ENCODE measurements at places on chromosomes 1 and 21. TPM values are rescaled to one million over a fixed set of nuclear protein-coding genes. Genes with fewer than 3 reads are reported as not detected.

The CHAF1B gene
- total RNA-seq, result 0.81 TPM

The RASAL2 gene
- 112 TPM for total RNA-seq

The MRAP gene
- total RNA-seq, result 0.69 TPM

DNA sequence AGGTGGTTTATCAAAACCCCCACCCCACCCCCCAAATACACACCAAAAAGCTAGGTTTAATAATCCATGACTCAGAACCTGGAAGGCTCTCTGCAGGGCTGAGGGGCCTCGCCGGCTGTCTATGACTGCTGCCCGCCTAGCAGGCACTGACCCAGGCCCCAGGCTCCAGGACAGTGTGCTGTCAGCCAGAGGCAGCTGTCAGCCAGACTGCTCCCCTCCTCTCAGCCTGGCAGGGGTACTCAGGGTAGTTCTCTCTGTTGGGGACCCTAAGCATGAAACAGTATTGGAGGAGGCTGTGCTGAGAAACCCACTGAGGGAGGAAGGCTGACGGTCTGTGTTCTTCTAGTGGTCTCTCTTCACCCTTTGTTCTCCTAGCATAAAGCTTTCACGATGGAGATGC, 90.3 kb downstream of the CCDC185 start:
- DNase-seq, result no peak
- no peaks in the 10 kb centered on the region for H3K36me3 ChIP-seq
- peaks cover 11% of the 10 kb centered on the region for H3K27me3 ChIP-seq
- H3K27ac ChIP-seq, result no peak overlapping the region

DNA sequence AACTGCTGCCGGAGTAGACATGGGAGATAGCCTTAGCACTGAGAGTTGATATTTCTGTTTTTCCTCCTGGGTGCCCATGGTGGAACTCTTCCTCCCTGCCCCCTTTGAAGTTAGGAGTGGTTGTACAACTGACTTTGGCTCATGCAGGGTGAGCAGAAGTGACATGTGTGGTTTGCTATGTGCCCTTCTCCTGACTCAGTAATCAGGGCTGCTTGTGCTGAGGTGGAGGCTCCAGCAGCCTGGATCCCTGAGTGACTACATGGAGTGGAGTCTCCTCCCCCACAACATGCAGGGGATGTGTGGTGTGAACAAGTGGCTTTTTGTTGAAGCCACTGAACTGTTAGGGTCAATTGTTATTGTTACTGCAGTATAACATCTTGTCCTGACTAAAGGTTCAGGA, 261.6 kb downstream of the CAMTA1 start:
- no peaks in the 10 kb centered on the region for H3K4me1 ChIP-seq
- H3K27ac ChIP-seq, result no peak overlapping the region
- no peaks in the 10 kb centered on the region for H3K27me3 ChIP-seq
- no peaks in the 10 kb centered on the region for H3K36me3 ChIP-seq

GRCh38 chr1:94160811-94161210, 39.9 kb upstream of the ABCA4 start:
- H3K4me3 ChIP-seq, result no peak overlapping the region
- no peak for DNase-seq
- H3K27ac ChIP-seq, result no peak overlapping the region
- no peaks in the 10 kb centered on the region for H3K27me3 ChIP-seq
- H3K4me1 ChIP-seq, result peaks cover 14% of the 10 kb centered on the region

- peak within 1 kb of the TSS; percentile 13 for H3K27ac ChIP-seq
- H3K4me3 ChIP-seq, result peak within 1 kb of the TSS; percentile 94
- H3K4me1 ChIP-seq, result peaks cover 10% of the 10 kb centered on the region
Measured at GRCh38 chr1:156082309-156083091, at the start of gene MEX3A. Gene MEX3A, minus strand, starts transcription at chr1:156082465. Its CDS starts 467 bp downstream, at chr1:156081998.

The HSD3B2 gene
- total RNA-seq, result not detected
